ENCODE measurements at places on chromosomes 5 and 9.

GRCh38 chr5:76475385-76475784, 72.3 kb downstream of the IQGAP2 start:
- DNase-seq: no peak

DNA sequence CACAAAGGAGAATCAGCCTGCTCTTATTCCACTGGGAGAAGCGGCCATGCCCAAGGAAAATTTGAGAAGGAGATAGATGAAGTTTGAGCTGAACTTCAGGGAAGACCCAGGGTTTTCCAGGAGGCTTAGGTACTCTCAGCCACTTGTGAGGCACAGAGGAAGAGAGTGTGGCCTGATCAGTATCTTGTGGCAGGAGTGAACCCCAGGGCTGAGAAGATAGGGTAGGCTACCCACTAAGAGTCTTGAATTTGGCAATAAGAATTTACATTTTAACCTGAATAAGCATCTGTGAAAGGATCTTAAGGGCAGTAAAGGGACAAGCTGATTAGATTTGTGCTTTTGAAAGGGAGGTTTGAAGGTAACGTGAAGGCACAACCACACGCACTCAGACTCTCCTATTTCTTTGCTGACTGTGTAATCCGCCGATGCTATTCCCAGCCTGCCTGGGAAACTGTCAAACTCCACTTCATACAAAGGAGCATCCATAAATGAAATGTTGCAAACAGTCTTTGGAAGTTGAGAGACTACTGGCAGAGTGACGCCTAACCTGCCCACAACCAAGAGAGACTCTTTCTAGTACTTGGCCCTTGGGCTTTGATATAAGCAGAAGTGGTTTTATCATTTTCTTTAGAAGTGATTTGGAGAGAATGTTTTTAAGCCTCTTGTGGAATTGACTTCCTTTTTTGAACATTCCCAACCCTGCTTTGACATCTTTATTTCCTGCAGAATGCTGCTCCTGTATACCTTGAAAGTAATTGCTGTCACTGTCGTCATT, 108.2 kb upstream of the VCAN start:
- no peak for DNase-seq

GRCh38 chr9:135815830-135816650, 91.3 kb downstream of the CAMSAP1 start:
- DNase-seq: no peak

DNA sequence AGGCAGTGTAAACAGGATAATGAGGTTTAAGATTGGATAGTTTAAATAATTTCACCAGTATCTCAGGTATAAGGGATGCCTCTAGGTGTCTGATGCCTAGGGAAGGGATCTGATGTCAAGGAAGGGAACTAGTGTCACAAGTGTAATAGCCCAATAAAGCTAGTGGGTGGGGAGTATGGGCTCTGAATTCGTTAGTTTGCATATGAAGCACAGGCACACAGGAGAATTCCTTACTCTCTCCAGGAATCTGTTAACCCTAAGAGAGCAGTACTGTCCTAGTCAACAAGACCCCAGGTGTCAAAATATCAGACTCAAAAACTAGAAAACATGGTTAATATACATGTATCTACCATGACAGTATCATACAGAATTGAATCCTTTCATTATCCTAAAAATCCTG, 352.5 kb upstream of the CYLC2 start:
- DNase-seq: no peak

DNA sequence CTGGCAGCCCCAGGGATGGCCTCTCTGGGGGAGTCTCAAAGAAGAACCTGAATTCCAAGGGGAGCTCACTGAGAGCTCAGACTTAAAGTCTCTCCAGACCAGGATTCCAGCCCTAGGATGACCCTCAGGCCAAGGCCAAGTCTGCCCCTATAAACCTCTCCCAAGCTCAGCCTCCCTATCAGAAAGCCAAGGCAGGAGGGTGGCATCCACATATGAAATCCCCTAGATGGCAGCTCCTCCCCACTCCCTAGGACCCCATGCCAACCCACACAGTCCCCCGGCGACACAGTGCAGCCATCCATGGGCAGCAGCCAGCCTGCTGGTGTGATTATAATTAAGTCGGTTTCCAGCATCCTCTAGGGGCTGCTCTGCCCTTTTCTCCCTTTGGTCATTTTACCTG, 269.9 kb downstream of the CDK5RAP2 start:
- DNase-seq: no peak

- DNase-seq: no peak
Measured at GRCh38 chr5:127967323-127967982, 116.1 kb upstream of the SLC12A2 start.

GRCh38 chr9:82031538-82032280, 43.1 kb downstream of the SPATA31D1 start:
- DNase-seq: no peak

- DNase-seq: no peak
Measured at GRCh38 chr5:171122372-171122771, 186.7 kb upstream of the TLX3 start.

Measured in cortex of kidney (tissue), 1 donor.